ENCODE measurements at places on chromosomes 3 and 15.

- no peak for DNase-seq
These were observed 94.3 kb downstream of the RPL39L start for GRCh38 chr3:187044867-187045552.

DNA sequence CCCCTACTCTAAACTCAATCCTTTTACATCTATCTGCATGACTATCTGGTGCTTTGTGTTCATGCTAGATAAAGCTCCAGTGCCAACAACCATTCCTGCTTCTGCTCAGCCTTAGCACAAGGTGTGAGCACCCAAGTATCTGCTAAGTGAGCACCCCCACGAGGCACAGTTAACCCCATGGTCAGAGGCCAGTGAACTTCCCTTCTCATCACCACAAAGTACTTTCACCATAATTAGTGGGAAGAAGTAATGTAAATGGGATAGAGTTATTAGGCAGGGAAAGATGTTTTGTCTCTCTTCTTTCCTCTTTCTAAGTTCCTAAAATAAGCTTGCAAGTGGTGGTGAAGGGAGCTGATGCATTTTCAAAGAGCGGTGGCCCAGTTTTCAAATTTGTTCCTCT is 96.4 kb downstream of the ANO10 start:
- no peak for DNase-seq

GRCh38 chr3:12799525-12800440 is 3.3 kb downstream of the CAND2 start:
- DNase-seq: no peak

DNA sequence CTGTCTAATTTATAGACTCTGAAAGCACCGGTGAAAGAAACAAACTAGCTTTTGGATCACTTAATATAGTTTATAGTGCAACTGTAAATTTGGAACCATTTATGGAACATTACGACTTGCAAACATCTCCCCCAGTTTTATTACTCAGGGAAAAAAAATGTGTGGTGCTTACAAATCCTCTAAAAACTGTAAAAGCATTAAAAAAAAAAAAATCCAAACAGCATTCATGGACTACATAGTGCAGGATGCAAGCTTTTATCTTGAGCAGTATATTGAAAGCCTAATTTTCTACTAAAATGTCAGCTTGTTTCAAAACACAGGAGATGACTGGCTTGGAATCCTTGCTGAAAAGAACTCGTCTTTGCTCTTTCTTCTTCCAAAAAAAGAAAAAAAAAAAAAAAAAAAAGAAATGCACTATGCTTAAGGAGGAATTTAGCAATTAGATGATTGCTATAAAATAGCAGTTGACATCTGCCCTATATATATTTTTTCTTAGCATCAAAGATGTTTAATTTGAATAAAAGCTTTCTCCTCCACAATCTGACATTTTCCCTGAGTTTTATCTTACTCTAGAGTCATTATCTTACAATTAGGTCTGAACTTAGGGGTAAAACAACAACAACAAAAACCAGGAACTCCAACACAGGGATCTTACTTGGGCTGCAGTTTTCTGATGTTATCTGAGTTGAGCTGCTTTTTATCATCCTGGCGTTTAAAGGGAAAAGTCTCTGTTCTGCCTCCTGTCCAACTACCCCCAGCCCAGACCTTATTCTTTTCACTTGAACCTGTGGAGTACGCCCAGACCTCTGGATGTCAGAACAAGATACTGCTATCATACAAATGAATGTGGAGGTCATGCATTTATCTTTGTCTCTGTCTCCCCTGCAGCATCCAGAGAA is 62.6 kb upstream of the PDZRN3 start:
- DNase-seq: no peak

- DNase-seq: no peak
These were observed 25.9 kb upstream of the GRIP2 start for GRCh38 chr3:14565868-14566588.

DNA sequence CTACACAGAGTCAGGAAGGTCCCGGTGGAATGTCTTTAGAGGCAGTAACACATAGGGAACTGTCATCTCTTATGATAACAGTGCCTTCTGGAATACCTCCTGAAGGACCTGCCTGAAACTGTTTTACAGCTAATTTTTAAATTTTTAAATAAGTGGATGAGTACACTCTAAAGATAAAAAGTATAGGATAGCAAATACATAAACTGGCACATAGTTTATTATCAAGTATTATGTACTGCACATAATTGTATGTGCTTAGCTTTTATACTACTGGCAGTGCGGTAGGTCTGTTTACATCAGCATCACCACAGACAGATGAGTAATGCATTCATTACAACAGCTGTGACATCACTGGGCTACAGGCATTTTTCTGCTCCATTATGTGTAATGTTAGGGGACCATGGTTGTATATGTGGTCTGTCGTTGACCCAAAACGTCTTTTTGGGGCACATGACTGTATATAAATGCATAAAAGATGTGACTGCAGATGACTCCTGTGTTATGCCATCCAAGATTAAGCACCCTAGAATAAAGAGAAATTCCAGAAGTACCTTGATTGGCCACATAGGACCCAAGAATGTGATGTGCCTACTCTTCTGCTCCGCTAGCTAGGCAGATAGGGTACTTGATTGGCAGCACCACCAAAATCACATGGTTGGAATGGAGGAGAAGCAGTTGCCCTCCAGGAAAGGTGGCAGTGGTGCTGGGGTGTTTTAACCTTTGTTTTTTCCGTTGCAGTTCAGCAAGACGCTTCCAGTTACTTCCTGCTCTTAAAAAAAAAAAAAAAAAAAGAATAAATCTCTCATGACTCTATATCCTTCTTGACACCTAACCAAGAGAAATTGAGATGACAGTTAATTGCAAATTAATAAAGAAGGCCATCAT is 3.3 kb downstream of the VPS8 start:
- no peak for DNase-seq

GRCh38 chr3:104805042-104805441 is 561.7 kb upstream of the ALCAM start:
- no peak for DNase-seq

- no peak for DNase-seq
These were observed 61.8 kb upstream of the CHRNB4 start for GRCh38 chr15:78702609-78703333.

DNA sequence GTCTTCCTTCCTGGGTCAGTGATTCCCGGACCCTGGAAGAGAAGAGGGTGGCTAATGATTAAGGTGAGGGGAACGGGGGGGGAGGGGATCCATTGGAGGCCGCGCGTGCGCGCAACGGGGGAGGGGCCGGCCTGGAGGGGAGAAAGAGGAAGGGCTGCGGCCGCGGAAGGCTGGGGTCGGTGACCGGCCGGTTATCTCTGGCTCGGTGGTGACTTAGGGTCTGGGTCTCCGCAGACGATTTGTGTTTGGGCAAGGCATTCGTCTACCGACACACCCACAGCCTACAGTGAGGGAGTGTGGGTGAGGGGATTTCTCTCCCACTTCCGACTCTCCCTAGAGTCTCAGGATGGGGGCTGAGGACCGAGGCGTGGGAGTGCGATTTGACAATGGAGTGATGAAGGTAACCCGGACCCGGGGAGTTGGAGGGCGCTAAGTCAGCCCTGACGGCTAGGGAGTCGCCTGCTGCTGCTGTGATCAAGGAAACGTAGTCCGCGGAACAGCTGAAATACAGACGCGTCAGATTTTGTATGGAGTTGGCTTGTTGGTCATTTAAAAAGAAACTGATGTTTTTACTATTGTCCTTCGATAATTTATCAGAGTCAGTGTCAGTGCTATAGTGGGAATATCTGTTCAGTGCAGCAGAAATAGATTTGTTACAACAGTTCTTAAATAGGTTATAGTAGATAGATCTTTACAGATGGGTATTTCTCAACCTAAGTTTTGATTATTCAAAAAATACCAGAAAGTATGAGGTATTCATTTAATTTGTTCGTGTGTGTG is 733 bp downstream of the RNF111 start:
- DNase-seq: peak; percentile 70

DNA sequence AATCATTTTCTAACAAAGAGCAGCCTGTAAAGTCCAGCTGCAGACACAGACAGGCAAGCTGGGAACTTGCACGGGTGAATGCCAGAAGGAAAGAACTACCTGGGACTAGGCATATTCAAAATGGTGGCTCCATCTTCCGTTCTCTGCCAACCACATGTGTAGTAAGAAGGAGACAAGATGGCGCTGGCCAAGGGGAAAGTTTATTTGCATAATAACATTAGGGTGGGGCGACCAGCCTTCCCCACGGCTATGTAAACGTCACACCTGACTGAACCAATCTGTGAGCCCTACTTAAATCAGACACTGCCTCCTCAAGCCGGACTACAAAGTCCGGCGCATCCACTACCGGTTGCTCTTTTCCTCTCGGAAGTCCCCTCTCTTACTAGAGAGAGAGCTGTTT is 130.8 kb downstream of the SNRK start:
- DNase-seq: no peak

GRCh38 chr15:100895721-100896120 is 16.1 kb downstream of the ALDH1A3 start:
- no peak for DNase-seq

- DNase-seq: no peak
These were observed 30.3 kb upstream of the CTNNB1 start for GRCh38 chr3:41169023-41169422.

- DNase-seq: no peak
These were observed 109.8 kb downstream of the IGF2BP2 start for GRCh38 chr3:185715091-185715490.

DNA sequence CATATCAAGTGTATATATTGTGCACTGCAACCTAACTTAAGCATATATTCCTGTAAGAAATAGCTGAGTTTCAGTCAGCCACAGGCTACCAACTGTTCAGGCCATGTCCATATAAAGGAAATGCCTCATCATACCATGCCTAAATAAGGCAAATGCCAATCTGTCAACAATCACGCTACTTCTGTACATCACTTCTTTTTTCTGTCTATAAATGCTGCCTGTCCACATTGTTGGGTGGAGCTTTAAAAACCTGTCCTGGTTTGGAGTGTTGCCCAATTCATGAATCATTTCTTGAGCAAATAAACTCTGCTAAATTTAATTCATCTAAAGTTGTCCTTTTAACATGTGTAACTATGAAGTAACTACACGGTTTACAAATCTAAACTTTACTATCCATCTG is 1091.9 kb downstream of the NSUN3 start:
- DNase-seq: no peak

DNA sequence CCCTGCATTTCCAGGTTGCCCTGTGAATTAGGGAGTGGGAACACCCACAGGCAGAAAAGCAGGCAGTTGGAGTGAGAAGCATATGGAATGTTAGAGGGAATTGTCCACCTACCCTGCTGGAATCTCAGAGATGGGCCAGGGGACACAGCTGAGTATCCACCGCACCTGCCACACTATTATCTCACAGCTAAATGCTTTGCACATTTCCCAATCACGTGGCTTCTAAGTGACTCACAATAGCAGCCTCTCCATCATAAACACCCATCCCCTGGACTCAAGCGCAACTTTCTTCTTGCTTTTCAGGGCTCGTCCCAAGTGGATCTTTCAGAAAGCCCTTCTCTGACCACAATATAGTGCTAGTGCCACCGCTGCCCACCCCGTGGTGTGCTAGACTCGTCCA is 389.0 kb upstream of the LMCD1 start:
- no peak for DNase-seq

GRCh38 chr3:115254492-115255196 is 107.6 kb upstream of the ZBTB20 start:
- no peak for DNase-seq

DNA sequence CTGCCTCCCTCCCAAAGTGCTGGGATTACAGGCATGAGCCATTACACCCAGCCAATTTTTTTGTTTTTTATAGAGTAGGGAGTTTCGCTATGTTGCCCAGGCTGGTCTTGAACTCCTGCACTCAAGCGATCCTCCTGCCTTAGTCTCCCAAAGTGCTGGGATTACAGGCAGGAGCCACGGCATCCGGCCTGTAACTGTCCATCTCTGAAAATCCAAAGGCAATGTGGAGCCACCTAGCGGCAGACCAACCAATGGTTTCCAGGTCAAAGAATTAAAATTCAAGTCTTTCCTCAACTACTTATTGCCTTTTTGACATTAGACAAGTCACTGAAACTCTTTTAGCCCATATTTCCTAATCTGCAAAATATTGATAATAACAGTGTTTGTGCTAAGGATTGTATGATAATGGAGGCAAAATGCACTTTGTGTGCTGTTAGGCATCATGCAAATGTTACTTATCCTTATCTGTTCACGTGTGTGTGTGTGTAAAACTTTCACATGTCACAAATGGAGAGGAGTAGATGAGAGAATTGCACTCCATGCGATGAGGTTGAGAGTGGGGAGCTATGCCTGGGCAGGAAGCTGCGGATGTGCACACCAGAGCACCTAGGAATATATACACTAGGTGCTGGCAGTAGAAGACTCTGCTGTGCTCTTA is 48.7 kb downstream of the COL8A1 start:
- DNase-seq: peak; percentile 45

DNA sequence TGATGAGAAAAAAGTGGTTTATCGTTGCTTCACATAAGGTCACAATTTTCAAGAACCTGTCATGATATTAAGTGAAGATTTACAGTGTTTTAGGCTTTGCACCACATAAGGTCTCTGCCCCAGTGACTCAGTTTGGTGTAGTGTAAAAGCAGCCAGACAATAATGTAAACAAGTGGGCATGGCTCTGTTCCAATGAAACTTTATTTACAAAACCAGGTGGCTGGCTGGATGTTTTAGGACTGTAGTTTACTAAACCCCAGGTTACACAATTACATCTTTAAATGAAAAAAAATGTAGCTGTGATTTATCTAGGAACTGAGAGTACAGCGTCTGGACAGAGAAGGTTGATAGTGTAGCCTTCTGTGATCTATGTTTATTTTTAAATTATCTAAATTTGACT is 9.7 kb upstream of the FBXL22 start:
- no peak for DNase-seq

GRCh38 chr15:25378501-25378901 is 60.3 kb downstream of the UBE3A start:
- DNase-seq: no peak

DNA sequence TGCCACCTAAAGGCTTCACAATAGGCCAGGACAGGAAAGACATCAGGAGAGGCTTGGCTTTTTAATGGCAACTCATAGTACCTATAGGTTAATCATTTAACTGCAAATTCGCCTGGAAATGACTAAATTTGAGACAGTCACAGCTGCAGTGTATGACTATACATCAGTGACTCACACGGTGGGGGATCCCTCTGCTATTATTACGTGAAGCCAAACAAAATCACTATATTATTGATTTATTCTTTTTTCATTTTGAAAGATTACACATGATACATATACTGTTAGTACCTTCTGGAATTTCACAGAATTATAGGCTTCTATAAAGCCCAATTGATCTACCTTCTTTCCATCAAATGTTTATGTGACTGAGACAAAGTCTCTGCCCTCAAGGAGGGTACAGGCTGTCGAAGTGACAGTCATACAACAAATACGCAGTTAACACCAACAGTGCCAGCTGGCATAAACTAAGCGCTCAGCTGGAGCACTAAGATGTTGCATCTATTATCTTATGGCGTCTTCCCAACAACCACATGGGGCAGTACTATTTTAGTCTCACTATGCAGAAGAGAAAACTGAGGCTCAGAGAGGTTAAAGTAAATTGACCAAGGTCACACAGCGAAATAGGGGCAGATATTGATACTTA is 82.0 kb upstream of the LMOD3 start:
- no peak for DNase-seq

DNA sequence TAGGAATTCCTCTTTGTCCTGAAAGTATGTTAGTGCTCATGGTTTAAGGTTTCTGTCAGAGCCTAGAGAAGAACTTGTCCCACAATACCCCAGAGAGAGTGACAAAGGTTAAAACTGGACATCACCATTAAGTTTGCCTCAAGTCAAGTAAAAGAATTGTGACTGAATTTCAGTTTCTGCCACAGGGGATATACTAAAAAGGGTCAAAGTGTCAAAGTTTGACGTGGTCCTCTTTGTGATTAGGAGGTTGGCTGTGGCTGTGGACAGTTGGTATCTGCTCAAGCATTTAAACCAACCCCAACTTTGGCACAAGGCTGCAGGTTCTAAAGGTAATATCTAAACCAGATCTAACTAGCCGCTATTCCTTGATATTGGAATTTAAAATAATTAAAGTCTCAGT is 26.1 kb downstream of the FMN1 start:
- no peak for DNase-seq

All from activated CD4-positive, CD25-positive, alpha-beta regulatory T cell treated with anti-CD3 and anti-CD28 coated beads, Interleukin-2, amount 50 U/mL, for 72 hours (primary cell).